Stimulated activated CD4-positive, alpha-beta T cell treated with anti-CD3 and anti-CD28 coated beads, Interleukin-1b, Interleukin-23, amount 100 ng/mL, for 1 hour (primary cell): ENCODE measurements at places on chromosomes 2 and 18.

DNA sequence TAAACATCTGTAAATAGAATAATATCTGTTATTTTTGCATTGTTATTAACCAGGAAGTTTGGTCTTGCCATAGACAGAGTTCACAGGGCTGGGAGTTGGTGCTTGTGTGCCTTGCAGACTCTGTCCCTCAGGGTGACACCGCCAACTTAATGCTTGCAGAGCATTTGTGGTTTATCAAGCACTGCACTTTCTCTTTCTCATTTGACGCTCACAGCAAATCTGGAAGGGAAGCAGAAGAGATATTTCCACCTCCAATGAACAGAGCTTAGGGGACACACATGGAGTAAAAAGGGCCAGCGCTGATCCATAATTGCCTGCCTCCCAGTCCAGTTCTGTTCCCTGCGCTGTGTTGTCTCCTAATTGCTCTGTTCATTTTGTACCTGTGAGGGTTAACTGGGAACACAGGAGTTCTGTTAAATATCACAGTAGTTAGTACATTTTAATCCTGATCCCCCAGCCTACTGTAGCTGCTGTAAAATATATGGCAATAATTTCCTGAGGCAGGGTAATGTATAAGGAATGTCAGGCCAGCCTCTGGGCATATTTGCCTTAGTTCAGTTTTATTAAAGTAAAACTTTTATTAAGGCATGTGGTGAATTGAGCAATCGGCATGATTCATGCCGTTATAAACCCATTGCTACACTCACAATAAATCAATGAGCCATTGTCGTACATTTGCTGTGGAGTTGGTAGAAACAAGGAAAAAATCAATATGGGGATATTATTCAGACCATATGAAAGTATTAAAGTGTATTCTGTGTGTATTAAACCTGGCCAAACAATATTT, 182.5 kb upstream of the OSR1 start:
- DNase-seq = no peak

DNA sequence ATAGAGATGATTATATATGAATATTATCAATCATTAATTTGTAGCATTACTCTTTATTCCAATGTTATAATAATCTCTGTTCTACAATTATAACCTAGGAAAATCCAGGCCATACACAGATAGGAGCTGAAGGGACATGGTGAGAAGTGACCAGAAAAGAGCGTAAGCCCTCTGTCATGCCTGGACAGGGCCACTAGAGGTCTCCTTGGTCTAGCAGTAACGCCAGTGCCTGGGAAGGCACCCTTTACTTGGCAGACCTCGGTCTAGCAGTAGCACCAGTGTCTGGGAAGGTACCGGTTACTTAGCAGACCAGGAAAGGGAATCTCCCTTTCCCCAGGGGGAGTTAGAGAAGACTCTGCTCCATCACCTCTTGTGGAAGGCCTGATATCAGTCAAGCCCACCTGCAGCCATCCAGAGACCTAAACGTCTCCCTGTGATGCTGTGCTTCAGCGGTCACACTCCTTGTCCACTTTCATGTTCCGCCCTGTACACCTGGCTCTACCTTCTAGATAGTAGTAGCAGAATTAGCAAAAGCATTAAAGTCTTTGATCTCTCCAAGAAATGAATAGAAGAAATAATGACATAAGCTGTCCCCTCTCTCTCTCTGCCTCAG, 447.5 kb upstream of the FSIP2 start:
- DNase-seq = no peak

DNA sequence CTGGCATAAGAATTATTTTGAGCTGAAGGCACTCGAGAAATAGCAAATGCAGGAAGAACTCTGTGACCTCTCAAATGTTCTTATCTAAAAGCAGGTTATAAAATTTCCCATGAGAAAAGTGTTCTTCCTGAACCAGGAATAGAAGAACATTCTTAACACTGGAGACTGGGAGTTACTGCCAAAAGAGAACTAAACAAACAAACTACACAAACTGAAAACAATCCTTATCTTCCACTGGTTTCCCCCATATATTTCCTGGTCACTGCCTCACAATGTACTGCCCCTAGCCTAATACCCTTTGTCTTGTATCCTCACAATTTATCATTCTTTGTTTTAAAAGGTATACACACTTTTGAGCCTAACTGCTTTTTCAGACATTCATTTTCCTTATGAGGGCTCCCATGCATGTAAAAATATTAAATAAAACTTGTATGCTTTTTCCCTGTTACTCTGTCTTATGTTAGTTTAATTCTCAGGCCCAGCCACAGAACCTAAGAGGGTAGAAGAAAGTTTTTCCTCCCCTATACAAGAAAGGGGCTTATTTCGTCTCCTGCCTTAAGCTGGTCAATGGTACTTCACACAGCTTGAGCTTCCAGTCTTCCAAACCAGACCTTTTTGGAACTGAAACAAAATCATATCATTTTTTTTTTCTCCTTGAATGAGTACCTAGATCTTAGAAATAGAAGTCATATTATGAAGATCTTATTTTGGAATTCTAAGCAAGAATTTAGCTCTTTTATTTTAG, 110.6 kb downstream of the MSTN start:
- DNase-seq = no peak

DNA sequence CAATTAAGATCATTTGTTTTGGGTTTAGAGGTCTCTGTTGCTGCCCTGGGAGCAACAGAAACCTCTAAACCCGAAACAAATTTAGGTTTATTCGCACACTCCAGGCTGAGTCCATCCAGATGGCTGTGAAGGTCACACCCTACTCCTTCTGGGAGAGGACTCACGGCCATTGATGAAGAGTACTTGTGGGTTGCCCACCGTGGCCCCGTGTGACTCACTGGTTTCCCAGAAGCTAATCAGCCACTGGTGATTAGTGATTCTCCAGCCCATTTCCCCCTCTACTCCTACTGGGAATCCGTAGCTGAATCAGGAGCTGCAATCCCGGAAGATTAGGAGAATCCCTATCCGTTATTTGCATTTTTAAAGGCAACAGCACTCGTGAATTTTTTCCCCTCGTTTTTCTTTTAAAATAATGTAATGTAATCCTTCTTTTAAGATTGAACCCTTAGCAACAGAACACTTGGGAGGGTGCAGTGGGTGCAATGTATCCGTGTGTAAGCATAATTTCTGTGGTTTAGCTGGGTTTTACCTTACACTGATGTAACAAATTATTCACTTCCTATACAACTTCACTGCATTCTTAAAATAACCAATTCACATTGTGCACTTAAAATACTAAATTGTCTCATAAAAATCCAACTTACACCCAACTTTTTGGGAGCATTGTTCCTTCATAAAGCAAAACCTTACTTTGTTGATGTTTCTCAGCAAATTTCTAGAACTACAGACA, 27.5 kb upstream of the EPAS1 start:
- DNase-seq = no peak

DNA sequence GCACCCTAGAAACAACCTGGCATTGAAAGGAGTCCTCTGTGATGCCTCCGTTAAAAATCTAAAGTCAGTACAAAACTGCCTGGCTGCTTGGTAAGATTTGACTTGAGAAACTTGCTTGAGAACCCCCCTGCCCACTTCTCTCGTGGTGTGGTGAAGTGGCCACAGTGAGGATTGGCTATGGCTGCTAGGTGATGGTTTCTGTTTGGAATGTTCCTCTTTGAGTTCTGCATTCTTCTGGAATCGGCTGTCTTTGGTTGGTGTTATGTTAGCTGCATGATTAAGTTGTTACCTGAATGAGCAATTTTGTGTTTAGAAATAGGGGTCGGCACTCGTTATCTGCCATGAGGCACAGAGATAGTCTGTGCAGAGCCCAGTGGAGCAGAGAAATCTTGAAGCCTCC, 21.7 kb upstream of the SAG start:
- DNase-seq = no peak

DNA sequence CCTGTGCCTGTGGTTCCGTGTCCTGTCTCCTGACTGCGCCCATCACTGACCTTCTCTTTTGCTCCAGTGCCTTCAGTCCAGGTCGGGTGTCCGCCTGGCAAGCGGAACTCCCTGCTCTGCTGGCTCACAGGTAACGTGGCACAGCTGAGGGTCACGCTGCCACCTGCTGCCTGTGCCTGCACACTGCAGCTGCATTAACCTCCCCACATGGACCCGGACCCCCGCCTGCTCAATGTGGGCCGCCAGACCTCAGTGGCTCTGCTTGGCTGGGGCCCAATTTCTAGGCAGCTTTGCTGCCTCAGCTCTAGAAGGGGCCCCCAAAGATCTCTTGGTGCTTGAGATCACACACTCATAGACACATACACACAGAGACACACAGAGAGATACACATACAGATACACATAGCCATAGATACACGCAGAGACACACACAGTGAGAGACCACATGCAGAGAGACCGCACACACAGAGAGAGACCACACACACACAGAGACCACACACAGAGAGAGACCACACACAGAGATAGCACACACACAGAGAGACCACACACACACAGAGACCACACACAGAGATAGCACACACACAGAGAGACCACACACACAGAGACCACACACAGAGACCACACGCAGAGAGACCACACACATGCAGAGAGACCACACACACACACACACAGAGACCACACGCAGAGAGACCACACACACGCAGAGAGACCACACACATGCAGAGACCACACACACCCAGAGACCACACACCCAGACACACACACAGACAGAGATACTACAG, 14.9 kb upstream of the CNNM3 start:
- no peak for DNase-seq

- no peak for DNase-seq
Measured at GRCh38 chr2:236400594-236401360, 136.6 kb upstream of the ASB18 start.

DNA sequence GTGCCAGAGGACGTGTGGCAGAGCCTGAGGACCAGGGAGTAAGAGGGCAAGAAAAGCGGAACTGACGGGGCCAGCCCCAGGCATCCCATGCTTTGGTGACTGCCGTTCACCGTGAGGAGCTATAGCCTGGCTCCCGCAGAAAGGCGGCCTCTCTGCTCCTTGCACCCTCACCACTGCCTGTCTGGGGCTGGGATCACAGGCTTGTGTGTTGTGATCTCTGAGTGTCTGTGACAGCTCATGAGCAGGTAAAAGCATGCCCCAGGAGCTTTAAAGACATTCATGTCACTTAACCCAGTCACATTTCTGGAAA, 266.8 kb upstream of the RAB6C start:
- no peak for DNase-seq

- DNase-seq = no peak
Measured at GRCh38 chr2:46706264-46706983, 209.2 kb downstream of the MCFD2 start.

DNA sequence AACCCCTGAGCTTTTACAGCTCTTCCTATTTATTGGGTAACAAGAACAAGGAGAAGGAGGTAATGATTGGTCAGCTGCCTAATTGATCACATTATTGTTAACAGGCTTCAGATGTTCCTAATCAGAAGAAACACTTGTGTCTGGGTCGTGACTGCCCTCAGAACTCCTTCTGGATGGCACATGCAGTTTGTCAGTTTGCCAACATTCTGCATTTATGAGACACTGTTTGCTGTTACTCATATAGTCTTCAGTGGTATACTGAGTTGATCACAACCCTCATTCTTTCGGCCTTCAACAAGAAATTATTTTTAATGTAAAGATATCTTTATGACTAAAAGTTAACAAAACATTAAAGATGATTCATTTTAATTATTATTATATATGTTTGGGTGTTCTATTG, 95.7 kb upstream of the DOCK10 start:
- no peak for DNase-seq

DNA sequence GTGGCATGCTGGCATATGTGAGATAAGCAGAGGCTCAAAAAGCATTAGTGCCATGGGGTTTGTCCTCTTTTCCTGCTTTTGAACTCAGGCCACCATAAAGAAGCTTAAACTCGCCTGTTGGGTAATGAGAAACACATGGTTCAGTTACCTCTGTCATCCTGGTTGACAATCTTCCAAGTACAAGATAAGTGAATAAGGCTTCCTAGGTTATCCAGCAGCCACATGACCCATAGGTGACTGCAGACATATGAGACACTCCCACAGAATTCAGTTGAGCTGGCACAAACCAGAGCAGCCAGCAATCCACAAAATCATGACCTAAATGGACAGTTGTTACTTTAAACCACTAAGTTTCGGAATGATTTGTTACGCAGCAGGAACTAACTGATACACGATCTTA, 97.3 kb downstream of the TACR1 start:
- no peak for DNase-seq

GRCh38 chr2:128284037-128284441, 34.6 kb downstream of the HS6ST1 start:
- no peak for DNase-seq

DNA sequence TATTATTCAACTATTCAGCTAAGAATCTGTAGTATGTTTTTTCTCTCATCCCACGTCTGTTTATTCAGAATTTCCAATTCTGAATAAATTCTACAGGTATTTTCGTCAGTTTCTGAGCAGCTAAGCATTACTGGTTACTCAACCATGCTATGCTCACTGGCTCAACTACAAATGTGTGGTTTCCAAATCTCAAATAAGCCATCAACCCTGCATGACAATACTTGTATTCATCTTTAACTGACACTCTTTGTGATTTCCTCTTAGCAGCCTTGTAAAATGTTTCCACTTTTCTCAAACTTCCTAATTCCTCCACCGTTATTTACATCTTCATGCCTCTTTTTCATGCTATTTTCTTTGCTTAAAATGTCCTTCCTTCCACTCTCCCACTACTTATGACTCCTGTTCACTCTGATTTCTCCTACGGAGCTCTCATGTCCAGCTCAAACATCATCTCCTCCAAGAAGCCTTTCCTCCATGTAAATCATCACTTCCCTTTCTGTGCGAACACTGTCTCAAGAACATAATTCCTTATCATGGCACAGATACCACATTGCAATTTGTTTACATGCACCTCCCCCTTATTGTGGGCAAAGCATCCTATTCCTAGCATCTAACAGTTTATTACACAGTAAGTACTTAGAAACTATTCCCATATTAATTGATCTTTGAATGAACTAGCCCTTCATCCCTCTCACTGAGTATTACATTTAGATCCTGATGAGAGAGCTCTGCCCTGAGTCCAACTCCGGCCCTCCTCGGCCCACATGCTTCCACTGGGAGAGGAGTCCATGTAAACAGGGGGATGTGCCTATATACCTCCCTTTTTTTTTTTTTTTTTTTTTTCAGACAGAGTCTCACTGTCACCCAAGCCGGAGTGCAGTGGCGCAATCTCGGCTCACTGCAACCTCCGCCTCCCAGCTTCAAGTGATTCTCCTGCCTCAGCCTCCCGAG, 10.5 kb downstream of the CCDC88A start:
- no peak for DNase-seq

GRCh38 chr18:57898506-57899124, 95.5 kb upstream of the ATP8B1 start:
- DNase-seq = no peak

GRCh38 chr2:30239308-30239985, 8.1 kb downstream of the LBH start:
- peak; percentile 31 for DNase-seq
